Cortex of kidney (tissue), 1 donor: ENCODE measurements at places on chromosomes 3 and 15.

DNA sequence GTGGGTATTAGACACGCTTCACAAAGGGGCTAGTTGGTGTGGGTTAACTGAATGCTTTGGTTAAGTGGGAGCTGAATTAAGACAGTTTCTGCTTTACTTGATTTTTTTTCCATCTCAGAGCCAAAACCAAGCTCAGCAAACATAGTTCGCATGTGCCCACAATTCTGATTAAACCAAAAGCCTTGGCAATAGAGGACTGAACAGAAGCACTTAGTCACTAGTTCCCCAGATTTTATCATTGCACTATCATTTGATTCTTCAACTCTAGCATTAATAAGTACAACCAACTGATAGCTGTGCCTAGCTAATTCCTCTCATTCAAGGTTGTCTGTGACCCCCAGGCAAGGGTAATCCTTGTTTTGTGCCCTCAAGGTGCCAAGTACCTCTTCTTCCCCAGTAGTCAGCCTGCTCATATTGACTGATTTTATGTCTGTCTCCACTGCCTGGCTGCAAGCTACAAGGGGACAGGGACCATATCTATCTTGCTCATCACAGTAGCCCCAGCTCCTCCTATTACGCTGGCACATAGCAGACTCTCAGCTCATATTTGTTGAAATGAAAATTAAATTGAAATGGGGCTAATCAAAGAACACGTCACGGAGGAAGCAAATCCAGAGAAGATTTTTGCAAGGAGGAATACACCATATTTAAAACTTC is 9.9 kb upstream of the ARHGEF3 start:
- DNase-seq, result no peak

GRCh38 chr3:147619921-147620560 is 210.9 kb downstream of the ZIC1 start:
- DNase-seq, result no peak

DNA sequence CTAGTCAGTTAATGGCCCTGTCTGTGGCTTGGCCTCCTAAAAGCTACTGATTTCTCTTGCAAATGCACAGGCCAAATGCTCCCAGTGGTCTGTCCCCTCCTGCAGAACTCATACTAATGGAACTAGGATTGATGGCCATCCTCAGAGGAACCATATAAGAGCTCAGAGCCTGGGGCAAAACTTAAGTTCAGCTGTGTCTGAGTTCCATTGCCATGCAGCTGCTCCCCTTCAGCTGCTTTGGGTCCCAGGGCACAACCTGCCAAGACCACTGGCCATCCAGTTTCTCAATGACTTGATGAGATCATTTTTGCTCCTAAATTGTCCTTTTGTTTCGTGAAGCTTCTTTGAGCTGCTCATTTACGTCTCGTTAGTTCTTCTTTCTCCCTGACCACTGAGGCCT is 529.5 kb upstream of the TBL1XR1 start:
- DNase-seq, result no peak

- no peak for DNase-seq
Observed at GRCh38 chr15:74889390-74889882, 406 bp upstream of the MPI start.

- DNase-seq, result no peak
Observed at GRCh38 chr15:27454281-27455075, 483.5 kb downstream of the GABRG3 start.

DNA sequence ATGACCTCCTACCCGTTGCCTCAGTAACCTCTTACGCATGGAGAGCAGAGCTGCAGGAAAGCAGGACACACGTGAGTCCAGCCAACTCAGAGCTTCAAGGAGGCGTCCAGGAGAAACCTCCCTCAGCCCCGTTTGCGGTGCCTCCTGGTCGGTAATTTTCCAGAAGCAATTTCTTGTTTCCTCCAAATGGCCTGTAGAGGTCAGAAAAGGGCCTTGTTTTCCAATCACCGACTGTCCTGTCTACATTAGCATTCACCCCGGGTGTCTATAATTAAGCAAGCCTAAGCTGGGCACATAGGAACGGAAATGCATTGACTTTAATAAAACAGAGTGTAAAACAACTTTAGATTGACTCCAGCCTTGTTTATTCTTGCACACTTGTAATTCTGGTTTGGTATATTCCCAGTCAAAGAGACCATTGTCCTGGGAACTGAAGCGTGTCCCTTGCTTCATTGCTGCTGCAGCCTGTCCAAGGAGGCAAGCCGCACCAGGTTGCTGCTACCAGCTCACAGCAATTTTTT is 836.2 kb downstream of the AGBL1 start:
- DNase-seq, result no peak

- no peak for DNase-seq
Observed at GRCh38 chr3:110311541-110311940, 760.1 kb upstream of the NECTIN3 start.

DNA sequence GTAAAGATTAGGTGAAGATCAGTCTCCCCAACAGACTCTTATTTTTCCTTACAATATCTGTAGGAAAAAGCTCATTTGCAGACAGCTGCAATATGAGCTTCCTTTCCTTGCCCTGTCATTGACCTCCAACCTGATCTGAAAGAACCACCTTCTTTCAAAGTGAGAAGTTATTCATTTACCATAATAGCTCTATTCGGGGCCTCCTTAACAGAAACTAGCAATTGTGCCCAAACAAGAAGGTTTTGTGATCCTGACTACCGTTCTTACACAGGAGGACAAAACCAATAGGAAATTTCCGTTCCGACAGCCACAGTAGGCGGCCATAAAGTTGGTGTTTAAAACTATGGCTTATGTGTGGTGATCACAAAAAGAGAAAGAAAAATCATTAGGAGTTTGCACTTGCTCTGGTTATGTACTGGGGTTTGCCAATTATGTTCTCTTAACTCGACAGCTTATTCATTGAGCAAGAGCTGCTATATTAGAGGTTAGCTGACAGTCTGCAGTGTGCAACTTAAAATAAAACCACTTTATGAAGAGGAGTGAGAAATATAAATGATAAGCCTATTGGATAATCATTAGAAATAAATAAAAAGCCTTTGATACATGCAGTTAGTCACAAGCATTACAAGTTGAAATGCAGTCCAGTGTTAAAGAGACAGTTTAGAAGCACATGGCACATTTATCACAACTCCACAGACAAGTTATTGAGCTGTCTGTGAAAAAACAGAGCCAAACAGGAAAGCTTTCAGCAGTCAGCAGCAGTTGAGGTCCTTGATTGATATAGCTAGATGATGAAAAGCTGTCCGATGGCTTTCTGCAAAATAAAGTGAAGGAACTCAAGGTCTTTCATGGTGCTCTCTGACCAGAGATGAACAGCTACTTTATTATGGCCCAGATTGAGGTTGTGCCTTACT is 199.8 kb downstream of the WDR72 start:
- no peak for DNase-seq

DNA sequence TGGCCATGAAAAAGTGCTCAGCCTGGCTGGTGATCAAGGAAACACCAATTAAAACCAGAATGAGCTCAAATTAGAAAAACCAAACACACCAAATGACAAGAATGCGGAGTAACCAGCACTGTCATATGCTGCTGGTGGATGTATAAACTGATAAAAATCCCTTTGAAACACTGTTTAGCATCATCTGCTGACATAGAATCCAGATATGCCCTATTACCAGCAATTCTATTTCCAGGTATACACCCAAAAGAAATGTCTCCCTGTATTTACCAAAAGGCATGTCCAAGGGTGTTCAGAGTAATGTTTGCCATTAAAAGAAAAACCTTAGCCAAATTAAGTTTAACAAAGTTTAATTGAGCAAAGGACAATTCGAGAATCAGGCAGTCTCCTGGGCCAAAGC is 138.6 kb downstream of the FMN1 start:
- DNase-seq, result no peak

DNA sequence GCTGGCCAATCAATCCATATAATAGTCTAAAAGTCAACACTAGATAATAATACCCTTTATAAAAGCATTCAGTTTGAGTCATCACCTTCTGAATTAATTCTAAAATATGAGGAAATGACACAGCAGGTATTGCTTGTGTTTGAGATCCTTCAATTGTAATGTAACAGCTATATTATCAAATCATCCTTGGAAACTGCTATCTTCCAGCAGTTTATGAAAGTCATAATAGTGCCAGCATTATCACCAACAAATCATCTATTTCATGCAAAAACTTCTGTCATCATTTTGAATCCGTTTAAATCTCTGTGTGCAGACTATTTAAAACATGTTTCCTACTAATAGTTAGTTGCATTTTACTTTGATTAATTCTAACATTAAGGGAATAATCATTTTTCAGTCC is 468.7 kb downstream of the CADM2 start:
- no peak for DNase-seq

DNA sequence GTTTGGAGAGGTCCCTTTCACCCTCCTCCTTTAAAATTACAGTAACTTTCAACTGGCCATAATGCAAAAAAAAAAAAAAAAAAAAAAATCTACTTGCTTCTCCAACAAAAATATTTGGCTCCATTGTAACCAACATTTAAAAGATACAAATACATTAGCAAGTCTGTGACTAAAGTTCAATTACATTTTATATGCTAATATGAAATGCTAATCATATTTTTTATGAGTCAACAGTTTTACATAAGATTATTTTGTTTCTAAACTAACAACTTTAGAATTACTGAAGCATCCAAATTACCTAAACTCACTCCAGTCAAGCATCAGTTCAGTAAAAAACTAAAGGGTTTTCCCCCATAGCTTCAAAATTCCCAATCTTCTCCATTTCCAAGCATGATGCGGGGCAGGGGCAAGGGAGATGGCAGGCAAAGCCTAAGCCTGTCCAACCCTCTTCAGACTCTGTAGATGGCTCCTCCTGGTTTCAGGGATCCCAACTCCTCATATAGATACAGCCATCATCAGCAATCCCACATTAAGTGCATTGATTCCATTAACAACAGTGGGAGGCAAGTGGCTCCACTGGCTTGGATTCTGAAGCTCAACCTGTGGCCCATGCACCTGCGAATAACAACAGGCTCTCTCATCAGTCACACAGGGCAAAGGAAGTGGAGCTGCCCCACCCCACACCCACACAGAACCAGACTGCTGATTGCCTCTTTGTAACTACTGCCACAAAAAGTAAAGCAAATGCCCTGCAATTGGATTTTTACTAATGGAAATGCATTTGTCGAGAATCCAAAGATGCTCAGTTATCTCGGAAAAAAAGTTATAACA is 15.0 kb downstream of the SFMBT1 start:
- no peak for DNase-seq

DNA sequence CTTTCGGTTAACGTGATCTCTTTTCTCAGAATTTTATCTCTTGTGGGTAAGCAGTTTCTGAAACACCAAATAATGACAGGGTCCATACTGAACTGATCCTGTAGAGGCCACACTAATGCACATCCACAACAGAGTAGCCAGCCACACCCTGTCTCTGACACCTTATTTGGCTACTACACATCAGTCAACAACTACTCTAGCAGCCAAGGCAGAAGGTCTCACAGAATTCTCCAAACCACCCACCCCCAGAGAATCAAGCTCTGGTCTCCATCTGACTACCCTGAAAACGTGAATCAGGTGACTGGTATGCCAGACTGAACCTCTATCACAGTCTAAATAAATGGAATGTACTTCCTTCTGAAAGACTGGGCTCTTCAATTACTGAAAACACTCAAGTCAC is 38.0 kb downstream of the EDC3 start:
- no peak for DNase-seq

DNA sequence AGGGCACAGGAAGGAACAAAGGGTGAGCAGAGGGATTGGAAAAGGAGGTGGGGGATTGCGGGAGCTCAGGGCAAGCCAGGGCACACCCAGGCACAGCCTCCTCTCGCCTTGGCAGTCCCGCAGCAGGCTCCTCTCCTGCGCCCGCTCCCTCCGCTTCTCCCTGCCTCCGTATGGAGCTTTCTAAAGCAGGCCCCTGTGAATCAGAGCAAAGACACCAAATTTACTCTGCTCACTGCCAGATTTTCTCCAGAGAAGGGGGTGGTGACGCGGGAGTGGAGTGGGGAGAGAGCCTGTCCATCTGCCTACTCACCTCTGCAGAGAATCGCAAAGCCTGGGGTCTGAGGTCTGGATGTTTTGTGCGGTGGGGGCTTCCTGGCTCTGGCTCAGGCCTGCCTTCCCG is 20.0 kb downstream of the ATP2B2 start:
- DNase-seq, result no peak

GRCh38 chr15:98651581-98652220 is 3.4 kb downstream of the IGF1R start:
- DNase-seq, result no peak

GRCh38 chr3:143567823-143568222 is 280.4 kb downstream of the SLC9A9 start:
- no peak for DNase-seq

GRCh38 chr3:38507120-38507519 is 11.0 kb downstream of the EXOG start:
- no peak for DNase-seq

- no peak for DNase-seq
Observed at GRCh38 chr15:57872281-57873030, 165.9 kb downstream of the POLR2M start.

DNA sequence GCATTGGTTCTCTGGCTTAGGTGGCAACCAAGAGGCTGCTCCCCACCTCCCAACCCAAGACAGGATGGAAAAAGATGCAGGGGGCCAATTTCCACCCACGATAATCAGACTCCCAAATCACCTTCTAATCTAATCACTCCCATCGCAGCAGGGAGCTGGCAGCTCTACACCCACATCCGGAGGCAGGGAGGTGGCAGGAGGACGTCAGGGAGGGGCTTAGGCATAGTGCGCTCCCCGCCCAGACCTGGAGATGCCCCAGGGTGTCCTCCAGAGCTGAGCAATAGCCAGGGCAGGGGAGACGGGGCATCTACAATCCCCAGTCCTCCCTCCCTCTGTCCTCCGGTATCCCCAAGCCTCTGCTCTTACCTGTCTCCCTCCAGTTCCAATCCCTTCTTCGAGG is 70.5 kb upstream of the SEC13 start:
- DNase-seq, result no peak

- no peak for DNase-seq
Observed at GRCh38 chr3:5301651-5302297, 114.3 kb downstream of the EDEM1 start.

GRCh38 chr3:111717601-111718000 is 122.5 kb upstream of the ZBED2 start:
- DNase-seq, result no peak

GRCh38 chr3:100634493-100635272 is 25.3 kb downstream of the ADGRG7 start:
- no peak for DNase-seq

GRCh38 chr15:40081691-40082194 is 26.9 kb downstream of the BMF start:
- DNase-seq, result no peak

- DNase-seq, result no peak
Observed at GRCh38 chr3:187112934-187113793, 26.1 kb downstream of the RPL39L start.

- DNase-seq, result no peak
Observed at GRCh38 chr3:134374791-134375581, 739 bp upstream of the AMOTL2 start.

GRCh38 chr15:83653639-83654378 is at the start of gene ADAMTSL3:
TSS of gene ADAMTSL3 (plus strand) at chr15:83654123. CDS start at chr15:83655762, 1,639 bp downstream.
- DNase-seq, result no peak

- DNase-seq, result no peak
Observed at GRCh38 chr15:64344651-64345294, 11.2 kb downstream of the CSNK1G1 start.

- DNase-seq, result no peak
Observed at GRCh38 chr15:29127506-29128430, 141.9 kb downstream of the NSMCE3 start.

GRCh38 chr15:79009379-79009778 is 64.5 kb upstream of the CTSH start:
- no peak for DNase-seq
